ENCODE measurements at places on chromosomes 4 and X.

DNA sequence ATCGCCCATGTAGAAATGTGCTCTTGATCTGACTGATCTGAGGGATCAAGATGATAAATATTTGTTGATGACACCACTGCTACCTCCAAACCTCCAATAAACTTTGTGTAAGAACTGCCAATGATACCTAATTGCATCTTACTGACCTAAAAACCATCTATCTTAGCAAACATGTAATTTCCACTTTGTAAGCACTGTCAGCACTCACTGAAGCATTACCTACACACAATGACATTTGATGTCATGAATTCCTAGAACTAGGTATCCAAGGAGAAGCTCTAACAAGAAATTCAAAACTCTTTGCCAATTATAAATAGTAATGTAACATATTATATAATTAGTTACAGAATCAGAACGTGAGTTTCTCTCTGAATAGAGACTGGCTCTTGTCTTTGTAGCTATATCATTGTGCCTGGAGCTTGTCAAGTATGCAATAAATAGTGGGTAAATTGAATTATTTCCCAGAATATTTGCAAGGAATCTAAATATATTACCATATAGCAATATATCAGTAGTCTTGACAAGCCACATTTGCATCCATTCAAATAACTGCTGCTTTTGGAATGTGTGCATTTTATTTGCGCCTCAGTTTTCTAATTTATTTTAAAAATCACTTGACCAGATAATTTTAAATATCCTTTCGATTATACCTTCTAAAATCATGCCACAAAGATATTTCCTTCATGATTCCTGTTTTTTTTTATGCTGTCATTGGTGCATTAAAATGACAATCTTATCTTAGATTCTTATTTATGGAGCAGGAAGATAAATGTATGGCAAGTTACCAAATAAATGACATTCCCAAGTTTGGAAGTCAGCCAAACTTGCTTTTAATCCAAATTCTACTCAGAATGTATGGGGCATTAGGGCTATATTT is 232.3 kb upstream of the NEIL3 start:
- DNase-seq: no peak

DNA sequence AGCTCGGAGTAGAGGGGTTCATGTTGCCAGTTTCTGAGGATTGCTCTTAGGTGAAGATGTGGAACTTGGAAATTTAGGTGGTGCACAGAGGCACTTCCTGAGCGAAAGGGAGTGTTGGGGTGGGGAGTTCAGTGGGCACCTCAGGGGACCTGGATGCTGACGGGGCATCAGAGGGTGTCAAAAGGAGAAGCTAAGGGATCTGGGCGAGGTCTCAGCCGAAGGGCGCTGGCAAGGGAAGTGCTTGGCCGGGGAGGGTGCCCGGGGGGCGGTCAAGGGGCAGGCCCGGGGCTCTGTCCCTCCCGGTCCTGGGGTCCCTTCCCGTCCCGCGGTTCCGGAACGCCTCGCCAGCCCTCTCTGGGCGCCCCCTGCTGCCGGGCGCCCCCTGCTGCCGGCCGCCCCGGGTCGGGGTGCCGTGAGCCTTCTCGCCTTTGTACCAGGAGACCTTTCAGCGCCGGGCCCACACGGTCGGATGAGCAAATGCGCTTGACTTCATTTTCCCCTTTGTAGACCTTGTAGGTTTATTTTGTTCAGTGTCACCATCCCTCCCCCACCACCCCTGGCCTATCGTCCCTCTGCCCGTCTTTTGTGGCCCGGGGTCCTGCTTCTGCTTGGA is 3.0 kb upstream of the PHOX2B start:
- no peak for DNase-seq

GRCh38 chr4:121726642-121727268 is 30.0 kb upstream of the ANXA5 start:
- DNase-seq: no peak

GRCh38 chrX:123859409-123859845 is 426 bp upstream of the XIAP start:
- peak; percentile 14 for DNase-seq

DNA sequence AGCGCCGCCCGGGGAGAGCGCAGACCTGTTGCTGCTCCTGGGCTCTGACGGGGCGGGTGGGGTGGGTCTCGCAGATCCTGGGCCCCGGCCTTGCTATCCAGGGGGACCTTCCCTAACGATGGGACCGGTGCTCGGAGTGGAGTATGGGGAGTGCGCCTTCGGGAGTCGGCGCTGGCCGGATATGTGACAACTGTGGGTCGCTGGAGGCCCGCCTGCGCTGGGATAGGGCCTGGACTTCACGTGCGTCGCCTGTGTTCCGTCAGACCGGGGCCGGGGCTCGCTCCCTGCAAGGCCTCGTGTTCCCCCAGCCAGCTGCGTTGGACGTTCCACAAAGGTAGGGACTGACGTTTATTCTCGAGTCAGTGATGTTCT is 1.3 kb downstream of the TBL1X start:
- no peak for DNase-seq

GRCh38 chr4:152734699-152735050 is 44.9 kb downstream of the TIGD4 start:
- DNase-seq: no peak

DNA sequence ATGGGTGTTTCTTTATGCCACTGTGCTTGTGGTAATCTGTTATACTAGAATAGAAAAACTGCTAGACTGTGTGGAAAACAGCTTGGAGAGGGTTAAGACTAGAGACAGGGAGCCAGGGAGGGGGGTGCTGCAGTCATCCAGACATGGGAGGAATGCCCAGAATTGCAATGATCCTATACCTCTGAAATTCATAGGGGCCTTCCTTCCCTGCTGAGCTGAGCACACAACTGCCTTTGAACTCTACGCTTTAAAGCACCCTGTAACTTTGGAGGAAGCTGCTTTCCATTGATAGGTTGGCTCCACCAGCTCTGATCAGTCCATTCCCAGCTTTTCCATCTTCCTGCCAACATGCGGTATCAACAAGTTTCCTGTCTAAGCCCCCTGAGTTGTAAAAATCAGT is 155.9 kb upstream of the RASGEF1B start:
- DNase-seq: no peak

- no peak for DNase-seq
These were observed 79.4 kb downstream of the FAM193A start for GRCh38 chr4:2615821-2616220.

- no peak for DNase-seq
These were observed 20.5 kb downstream of the SEL1L3 start for GRCh38 chr4:25842229-25842845.

DNA sequence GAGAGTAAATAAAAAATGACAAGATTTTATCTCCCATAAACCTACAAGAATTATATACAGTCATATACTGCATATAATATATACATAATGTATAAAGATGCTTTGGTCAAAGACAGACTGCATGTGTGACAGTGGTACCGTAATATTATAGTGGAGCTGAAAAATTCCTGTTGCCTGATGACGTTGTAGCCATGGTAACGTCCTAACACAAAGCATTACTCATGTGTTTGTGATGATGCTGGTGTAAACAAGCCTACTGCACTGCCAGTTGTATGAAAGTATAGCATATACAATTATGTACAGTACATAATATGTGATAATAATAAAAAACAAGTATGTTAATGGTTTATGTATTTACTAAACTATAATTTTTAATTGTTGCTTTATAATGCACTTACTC is 245.2 kb upstream of the CENPE start:
- no peak for DNase-seq

DNA sequence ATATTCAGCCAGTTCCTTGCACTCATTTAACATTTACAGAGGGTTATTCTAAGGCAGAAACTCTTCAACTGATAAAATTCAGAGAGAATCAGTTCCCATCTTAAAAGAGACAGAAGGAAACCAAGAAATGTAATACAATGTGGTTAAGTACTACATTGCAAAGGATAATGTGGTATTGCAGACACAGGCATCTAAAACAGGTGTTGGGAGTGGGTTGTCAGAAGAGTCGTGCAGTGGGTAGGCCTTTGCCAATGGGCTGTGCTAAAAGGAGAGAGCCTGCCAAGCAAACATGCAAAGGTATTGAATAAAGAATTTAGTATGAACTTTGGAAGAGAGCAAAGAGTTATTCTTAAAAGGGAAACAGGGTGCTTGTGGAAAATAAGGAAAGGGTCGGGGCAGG is 1044.4 kb upstream of the DIAPH2 start:
- no peak for DNase-seq

GRCh38 chr4:65839164-65839931 is 169.1 kb upstream of the EPHA5 start:
- DNase-seq: no peak

DNA sequence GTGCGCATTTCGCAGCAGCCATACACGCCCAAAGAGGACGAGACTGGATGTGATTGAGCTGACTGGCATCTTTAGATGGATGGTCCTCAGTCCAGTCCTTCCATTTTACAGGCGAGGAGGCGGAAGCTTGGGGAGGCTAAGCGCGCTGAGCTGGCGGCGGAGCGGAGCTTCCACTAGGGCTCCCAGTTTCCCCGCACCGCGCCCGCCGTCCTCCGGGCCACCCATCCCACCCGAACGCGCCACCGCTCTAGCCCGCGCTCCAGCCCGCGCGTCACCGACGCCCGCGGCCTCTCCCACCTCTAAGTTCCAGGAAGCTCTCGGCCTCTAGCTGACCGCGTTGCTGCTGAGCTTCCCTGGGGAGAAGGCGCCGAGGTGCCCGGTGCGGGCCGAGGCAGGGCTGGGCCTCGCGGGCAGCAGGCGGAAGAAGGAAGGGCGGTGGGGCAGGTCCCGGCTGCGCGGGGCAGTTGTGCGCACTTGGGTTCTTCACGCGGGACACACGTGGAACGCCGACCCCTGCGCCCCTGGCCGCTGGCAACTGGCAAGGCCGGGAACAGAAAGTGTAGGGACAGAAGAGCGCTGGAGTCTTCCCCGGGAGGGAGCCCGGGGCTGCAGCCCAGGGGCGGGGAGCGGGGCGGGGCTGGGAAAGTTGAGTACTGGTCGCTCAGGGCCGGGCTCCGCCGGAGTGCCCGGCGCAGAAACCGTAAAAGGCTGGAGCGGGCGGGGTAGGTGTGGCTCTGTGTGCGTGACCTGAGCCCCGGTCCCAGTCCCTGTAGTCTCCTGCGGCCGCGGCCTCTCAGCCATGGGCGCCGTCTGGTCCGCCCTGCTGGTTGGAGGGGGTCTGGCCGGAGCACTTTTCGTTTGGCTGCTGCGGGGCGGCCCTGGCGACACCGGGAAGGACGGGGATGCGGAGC is at the start of gene STBD1:
Gene STBD1 (plus strand): TSS at position 763 of the 911 bp plus-strand sequence. CDS start 37 bp downstream, at position 800.
- no peak for DNase-seq

- no peak for DNase-seq
These were observed 122.5 kb downstream of the PTTG2 start for GRCh38 chr4:38082424-38083385.

DNA sequence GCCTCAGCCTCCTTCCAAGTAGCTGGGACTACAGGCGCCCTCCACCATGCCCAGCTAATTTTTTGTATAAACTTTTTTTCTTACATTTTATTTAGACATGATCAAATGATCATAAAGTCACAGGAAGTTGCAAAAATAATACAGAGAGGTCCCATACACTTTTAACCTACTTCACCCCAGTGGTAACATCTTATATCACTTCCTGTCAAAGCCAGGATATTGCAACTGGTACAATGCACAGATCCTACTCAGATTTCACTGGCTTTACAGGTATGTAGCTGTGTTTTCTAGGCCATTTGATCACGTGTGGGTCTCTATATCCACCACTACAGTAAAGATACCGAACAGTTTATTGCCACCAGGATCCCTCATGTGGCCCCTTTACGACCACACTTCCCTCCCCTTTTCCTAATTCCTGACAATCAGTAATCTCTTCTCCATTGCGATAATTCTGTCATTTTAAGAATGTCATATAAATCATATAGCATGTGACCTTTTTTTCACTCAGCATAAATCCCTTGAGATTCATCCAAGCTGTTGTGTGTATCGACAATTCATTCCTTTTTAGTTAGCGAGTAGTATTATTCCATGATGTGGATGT is 18.0 kb downstream of the RPS6KA3 start:
- DNase-seq: no peak

DNA sequence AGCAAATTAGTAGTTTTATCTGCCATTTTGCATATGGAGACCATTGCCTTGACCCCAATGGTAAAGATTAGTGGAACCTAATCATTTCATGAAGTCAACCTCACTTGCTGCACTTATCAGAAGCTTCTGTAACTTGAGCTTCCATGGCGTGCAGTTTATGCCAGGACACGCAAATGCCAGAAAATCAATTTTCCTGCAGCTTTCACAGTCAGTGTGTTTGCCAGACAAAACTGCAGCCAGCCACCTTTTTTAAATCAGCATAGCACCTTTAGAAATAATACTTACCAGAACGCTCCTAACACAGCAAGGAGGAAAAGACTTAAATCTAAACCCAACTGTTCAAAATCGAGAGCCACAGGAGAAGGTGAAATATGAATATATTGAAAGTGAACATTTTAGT is 265.3 kb downstream of the GRIA3 start:
- DNase-seq: no peak

DNA sequence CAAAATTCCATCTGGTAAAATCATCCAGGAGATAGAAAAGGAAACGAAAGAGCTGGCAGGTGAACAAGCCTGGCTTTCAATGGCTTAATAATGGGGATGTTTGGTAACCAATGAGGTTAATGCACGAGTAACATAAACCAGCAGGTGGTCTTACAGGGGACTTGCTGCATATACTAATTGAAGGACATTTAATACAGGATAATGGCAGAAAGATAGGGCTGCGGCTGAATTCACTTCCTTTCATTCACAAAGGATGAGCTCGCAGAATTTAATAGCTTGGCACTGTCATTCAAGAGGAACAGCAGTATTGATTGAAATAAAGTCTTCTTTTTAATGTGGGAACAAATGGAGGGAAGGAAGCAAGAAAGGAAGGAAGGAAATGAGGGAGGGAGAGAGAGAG is 156.3 kb upstream of the RAI2 start:
- DNase-seq: no peak

- DNase-seq: no peak
These were observed 1.9 kb upstream of the FTSJ1 start for GRCh38 chrX:48474127-48474526.

DNA sequence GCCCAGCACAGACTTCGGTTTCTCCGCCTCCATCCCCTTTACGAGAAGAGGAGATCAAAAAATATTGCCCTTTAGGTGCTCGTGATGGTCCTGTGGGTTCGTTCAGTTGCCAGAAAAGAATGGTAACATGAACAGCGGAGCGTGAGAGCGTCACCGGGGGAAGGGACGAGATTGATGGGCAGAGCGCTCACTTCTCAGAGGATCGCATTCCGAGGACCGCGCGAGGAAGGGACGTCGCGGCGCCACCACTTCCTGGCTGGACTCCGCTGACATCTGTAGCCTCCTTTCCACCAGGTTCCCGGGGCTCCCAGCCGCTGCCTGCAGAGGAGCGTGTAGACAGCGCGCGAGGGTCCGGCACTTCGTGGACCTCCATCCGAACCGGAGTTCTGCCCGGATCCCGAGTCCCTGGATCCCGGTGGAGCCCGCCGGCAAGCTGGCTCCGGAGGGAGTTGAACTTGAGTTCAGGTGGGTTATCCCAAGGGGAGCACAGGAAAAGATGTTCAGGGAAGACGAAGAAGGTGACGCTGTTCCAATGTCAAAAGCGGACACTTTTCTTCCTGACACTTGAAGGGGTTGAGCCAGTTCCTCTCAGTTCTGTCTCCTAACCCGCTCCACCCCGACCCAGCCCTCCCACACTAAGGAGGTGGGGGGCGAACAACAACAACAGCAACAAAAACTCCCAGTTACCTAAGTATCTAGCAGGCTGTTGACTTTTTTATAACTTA is 484 bp downstream of the GALNTL6 start:
- DNase-seq: no peak

All from stimulated activated CD8-positive, alpha-beta memory T cell treated with anti-CD3 and anti-CD28 coated beads, Interleukin-4, amount 100 ng/mL, for 4 hours (primary cell).